ENCODE measurements at places on chromosomes 16 and 17. TPM values are rescaled to one million over a fixed set of nuclear protein-coding genes. Genes with fewer than 3 reads are reported as not detected.

MYO1D gene
- 73.7 TPM for total RNA-seq

DNA sequence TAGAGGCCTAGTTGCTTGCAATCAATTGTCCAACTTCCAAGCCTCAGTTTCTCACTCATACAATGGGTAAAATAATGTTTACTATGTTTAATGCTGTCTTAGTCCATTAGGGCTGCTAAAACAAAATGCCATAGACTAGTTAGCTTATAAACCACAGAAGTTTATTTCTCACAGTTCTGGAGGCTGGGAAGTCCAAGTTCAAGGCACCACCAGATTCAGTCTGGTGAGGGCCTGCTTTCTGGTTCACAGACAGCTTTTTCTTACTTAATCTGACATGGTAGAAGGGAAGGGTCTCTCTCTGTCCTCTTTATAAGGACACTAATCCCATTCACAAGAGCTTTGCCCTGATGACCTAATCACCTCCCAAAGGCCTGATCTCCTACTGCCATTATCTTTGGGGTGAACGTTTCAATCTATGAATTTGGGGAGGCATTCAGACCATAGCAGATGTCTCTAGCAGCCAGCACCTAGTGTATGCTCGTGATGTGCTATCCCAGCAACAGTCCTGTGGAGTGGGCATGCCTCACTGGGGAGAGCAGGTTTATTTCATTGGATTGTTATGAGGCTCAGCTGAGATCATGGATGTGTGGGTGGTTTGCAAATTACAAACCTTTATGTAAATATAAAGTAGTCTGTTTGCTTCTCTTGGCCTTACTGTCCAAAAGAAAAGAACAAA lies 25.2 kb downstream of the YPEL2 start:
- no peak for DNase-seq

DNA sequence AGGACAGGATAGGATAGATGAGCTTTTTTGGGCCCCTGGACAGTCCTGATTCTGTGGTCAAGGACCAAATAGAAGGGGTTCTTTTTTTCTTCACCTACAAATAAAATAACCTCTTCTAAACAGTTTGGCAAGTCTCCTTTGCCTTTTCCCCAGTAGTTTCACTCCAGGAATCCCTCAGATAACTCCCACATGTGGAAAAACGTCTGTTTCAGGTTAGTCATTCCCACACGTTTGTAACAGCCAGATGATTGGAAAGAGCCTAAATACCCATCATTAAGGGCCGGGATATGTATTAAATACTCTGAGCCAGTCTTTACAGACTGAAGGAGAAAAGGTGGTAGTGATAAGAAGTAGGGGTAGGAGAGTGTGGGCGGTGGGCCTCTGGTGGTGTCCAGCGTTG lies 58.3 kb downstream of the PLD6 start:
- DNase-seq = no peak

RRAD gene
- total RNA-seq = 9.3 TPM

GRCh38 chr17:9439851-9440250 lies 135.8 kb downstream of the STX8 start:
- DNase-seq = no peak

HSF4 gene
- 4.8 TPM for total RNA-seq

TMIGD1 gene
- total RNA-seq = not detected

FOXL1 gene
- total RNA-seq = 10.3 TPM

DNA sequence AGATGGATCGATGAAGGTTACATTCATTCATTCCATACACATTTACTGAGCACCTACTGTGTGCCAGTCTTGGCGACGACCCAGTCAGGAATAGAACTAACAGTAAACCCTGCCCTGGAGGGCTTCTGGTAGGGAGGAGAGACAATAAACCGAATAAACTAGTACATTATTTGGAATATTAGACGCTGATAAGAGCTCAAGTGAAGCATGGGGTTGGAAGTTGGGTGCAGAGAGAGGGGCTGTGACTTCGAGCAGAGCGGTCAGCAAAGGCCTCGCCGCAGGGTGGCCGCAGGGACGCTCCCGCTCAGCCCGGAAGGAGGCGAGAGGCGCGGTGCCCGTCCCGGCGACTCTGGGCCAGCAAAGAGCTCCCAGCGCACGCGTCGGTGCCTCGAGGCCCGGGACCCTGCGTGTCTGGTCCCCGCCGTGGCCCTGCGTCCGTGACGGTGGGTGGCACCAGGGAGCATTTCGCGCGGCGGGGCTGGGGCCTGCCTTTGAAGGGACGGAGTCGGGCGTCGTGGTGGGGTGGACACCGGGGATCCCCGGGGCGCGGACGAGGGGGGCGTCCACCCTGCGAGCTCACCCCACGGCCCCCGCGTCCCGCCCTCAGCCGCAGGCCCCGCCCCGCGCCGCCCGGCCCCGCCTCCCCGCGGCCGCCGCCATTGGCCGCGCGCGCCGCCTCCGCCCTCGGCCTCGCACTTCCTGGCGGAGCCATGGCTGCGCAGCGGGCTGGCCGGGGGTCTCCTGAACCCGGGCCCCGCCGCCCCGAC lies at the start of gene KLHL36:
Gene KLHL36, plus strand, starts transcription at position 684 of the 767 bp plus-strand sequence. CDS start 2,357 bp downstream, outside the sequence.
- DNase-seq = no peak

RHBDF2 gene
- 77.3 TPM for total RNA-seq

DNA sequence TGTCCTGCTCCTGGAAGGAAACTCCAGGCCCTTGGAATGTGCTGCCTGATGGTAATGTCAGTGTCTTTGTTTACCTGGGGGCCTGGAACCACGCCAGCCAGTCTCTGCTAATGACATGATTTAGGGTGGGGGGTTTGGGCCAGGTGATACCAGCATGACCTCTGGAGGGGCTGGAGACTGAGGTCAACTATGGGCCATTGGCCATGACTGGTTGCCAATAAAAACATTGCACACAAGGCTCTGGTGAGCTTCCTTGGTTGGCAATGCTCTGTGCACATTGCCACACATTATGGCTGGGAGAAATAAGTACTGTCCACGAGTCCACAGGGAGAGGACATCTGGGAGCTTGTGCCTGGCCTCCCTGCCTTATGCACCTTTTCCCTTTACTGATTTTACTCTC lies 52.5 kb downstream of the LITAF start:
- no peak for DNase-seq

GRCh38 chr16:25950586-25951281 lies 259.0 kb downstream of the HS3ST4 start:
- DNase-seq = no peak

GRCh38 chr16:82079892-82080291 lies 44.8 kb downstream of the HSD17B2 start:
- no peak for DNase-seq

MARCHF10 gene
- not detected for total RNA-seq

MMP25 gene
- 0.05 TPM for total RNA-seq

DNA sequence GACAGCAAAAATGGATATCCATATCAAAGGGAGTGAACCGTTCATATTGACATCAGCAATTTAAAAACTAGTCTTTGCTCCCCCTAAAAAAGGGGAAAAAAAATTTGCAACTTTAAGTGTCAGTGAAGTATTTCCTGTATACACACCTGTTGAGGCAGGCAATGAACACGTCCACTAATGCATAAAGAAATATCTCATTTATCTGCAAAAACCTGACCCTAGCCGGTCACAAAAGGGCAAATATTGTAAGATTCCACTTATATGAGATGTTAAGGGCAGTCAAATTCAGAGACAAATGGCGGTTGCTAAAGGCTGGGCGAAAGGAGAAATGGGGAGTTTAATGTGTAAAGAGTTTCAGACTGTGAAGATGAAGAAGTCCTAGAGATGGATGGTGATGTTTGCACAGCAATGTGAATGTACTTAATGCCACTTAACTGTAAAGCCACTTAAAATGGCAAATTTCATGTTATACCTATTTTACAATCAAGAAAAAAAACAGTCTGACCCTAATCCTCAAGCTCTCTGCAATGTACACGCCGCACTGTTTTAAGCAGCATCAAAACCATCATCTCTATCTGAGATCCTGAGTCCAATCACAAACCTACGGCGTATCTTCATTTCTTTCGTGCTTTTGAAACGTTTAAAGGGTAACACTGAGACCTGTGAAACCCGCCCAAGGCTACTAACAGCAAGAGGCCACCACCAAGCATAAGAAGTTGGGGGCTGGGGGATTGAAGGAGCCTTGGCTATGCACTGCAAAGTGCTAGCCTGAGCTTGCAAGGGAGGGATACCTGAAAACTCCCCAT lies 1.1 kb downstream of the PARN start:
- no peak for DNase-seq

KRTAP2-2 gene
- not detected for total RNA-seq

- no peak for DNase-seq
These were observed 6.9 kb downstream of the CAMKK1 start for GRCh38 chr17:3885970-3886369.

GRCh38 chr17:28397687-28398279 lies 8.2 kb downstream of the SLC46A1 start:
- no peak for DNase-seq

GRCh38 chr16:85563034-85563433 lies 50.1 kb upstream of the GSE1 start:
- no peak for DNase-seq

SHISA9 gene
- 1.8 TPM for total RNA-seq

All from glomerular endothelial cell (primary cell).